ENCODE measurements at places on chromosomes 2 and 18.
A peak's percentile ranks its signal among the peaks of the same experiment; 100 is the strongest.

DNA sequence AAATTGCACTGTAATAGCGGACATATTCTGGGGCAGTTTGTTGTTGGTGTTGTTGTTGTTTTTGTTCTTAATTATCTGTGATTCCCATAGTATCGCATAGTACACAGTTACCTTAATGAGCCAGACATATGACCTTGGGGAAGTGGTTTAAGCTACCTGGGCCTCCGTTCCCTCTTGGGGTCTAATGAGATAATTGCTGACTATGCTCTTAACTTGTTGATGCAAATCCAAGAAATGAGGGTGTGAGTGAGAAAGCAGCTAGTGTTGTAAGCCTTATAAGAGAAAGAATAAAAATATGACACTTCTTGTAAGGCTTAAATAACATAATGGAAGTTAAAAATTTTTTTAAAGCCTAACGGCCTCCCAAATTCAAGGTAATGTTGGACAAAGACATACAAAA, 7.1 kb downstream of the NMI start:
- no peaks in the 10 kb centered on the region for H3K27me3 ChIP-seq
- H3K4me3 ChIP-seq: no peak overlapping the region
- H3K27ac ChIP-seq: no peak overlapping the region
- DNase-seq: no peak

DNA sequence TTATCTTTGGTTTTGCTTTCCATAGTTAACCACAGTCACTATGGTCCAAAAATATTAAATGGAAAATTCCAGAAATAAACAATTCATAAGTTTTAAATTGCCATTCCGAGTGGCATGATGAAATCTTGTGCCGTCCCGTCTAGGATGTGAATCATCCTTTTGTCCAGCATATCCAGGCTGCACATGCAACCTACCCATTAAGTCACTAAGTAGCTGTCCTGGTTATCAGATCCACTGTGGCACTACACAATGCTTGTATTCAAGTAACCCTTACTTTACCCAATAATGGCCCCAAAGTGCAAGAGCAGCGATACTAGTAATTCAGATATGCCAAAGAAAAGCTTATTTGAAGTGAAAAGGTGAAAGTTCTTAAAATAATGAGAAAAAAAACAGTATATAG, 10.7 kb downstream of the USP34 start:
- H3K4me3 ChIP-seq: no peak overlapping the region
- H3K4me1 ChIP-seq: peaks cover 72% of the 10 kb centered on the region
- H3K27me3 ChIP-seq: no peaks in the 10 kb centered on the region
- peaks cover 17% of the 10 kb centered on the region for H3K36me3 ChIP-seq
- no peak for DNase-seq
- no peak overlapping the region for H3K27ac ChIP-seq

- H3K36me3 ChIP-seq: no peaks in the 10 kb centered on the region
- no peak overlapping the region for H3K27ac ChIP-seq
- DNase-seq: peak; percentile 27
- no peaks in the 10 kb centered on the region for H3K4me1 ChIP-seq
- H3K27me3 ChIP-seq: peaks cover 34% of the 10 kb centered on the region
Measured at GRCh38 chr2:95346231-95346737, 49.1 kb downstream of the KCNIP3 start.

DNA sequence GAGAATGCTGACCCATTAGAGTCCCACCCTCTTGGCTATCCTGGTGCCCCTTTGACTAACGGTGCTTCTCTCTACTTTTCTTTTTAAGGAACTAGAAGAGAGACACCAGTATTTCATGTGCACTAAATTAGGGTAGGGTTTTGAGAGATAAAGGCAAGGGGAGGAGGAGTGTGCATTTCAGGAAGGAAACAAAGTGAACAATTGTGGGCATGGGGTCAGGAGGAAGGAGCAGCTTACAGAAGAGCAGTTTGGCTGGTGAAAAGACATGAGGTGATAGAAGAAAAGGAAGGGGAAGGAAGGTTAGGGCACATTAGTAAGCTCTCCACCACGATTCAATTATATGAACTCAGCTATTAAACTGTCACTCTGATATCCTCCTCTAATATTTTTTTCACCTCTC, 105.8 kb upstream of the CTAGE1 start:
- no peaks in the 10 kb centered on the region for H3K4me1 ChIP-seq
- DNase-seq: no peak
- no peak overlapping the region for H3K4me3 ChIP-seq
- H3K27ac ChIP-seq: no peak overlapping the region

DNA sequence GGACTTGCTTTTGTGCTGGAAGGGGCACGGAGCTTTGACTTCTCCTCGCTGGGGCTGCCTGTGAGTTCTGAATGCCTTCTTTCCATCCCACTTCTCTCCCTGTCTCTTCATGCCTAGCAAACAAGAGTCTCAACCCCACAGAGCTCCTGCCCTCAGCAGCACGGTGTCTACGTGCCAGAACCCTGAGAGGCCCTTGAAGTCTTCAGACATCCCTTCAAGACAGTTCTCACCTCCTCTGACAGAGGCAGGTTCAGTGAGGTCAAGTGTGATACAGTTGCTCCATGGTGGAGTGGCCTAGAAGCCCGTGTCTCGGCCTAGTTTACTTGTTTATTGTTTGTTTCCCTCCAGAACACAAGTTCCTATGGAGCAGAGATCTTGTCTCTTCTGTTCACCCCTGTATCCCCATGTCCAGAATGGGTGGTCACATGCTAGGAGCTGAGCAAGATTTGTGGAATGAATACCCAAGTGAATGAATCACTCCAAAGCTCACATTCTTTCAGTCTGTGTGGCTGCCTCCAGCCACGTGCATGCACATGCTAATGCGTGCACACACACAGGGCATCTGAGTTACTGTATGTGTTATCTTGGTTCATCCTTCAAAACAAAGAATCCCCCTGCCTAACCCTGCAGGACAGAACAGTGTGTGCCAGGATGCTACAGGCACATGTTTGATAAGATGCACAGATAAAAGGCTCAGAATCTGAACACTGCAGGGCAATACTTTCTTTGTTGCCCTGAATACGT, 391.6 kb downstream of the NBAS start:
- no peak for DNase-seq
- H3K4me1 ChIP-seq: peaks cover 13% of the 10 kb centered on the region
- no peak overlapping the region for H3K4me3 ChIP-seq
- H3K36me3 ChIP-seq: peaks cover 33% of the 10 kb centered on the region
- H3K27ac ChIP-seq: no peak overlapping the region
- H3K27me3 ChIP-seq: peaks cover 2% of the 10 kb centered on the region

DNA sequence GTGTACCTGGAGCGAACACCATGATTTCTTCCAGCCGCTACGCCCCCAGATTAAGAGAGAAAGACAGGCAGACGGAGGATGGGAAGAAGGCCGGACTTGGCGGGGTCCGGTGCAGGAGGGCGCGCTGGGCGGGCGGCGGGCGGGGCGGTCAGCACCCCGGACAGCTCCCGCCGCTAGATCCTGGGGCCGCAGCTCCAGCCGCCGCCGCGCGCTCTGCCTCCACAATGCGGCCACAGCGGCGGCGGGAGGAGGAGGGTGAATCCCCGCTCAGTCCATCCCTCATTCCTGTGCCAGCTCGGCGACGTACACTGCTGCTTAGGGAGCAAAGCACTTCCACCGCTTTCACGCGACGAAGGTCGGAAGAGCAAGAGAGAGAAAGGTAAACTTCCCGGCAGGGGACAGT, at the start of gene AKAIN1:
Gene AKAIN1, minus strand, starts transcription at position 226 of the 403 bp plus-strand sequence. Its CDS starts 204 bp downstream, at position 22.
- H3K4me3 ChIP-seq: peak within 1 kb of the TSS; percentile 56
- H3K36me3 ChIP-seq: peaks cover 3% of the 10 kb centered on the region
- peak; percentile 47 for DNase-seq
- H3K4me1 ChIP-seq: peaks cover 15% of the 10 kb centered on the region

DNA sequence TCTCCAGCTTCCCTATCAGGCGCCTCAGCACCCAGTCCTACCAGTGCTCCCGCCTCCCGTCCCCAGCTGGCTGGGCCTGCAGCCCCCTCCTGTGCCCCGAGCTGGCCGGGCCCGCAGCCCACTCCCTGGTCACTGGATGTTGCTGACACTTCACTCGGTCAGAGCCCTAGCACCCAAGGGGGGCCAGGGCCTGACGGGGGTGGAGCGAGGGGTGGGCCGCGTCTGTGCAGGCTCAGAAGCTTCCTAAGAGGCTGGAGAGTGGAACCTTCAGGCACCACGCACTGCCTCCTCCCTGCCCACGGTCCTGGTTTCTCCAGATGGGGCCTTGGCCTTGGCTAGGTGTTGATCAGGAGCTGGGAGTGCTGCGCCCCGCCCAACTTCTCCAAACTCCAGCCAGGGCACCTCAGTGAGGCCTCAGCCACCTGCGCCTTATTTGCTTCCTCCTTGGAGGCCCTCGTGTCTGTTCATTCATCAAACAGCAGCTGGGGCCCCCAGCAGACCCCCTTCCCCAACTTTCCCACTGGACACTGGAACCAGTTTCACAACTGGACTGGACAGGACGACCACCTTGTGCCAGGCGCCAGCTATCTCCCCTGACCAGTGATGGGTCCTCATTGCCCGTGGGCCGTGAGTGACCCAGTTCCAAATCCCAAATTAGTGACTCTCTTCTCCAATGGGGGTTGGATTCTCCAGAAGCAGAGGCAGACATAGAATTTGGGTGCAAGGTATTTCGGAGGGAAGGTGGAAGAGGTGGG, 16.7 kb downstream of the CAPN10 start:
- H3K4me1 ChIP-seq: no peaks in the 10 kb centered on the region
- H3K27ac ChIP-seq: no peak overlapping the region
- DNase-seq: no peak
- no peaks in the 10 kb centered on the region for H3K27me3 ChIP-seq

GRCh38 chr18:69158944-69159343, 241.7 kb upstream of the DOK6 start:
- H3K36me3 ChIP-seq: no peaks in the 10 kb centered on the region
- H3K4me3 ChIP-seq: no peak overlapping the region
- H3K27me3 ChIP-seq: no peaks in the 10 kb centered on the region
- DNase-seq: no peak
- H3K27ac ChIP-seq: no peak overlapping the region
- no peaks in the 10 kb centered on the region for H3K4me1 ChIP-seq

Data from activated CD4-positive, alpha-beta T cell treated with anti-CD3 and anti-CD28 coated beads for 36 hours (primary cell).